ENCODE measurements at places on chromosomes 2 and 18.

- DNase-seq, result no peak
Measured at GRCh38 chr2:180695586-180696401, 284.6 kb upstream of the UBE2E3 start.

GRCh38 chr2:145690183-145690778 lies 1170.4 kb upstream of the ZEB2 start:
- peak; percentile 30 for DNase-seq

DNA sequence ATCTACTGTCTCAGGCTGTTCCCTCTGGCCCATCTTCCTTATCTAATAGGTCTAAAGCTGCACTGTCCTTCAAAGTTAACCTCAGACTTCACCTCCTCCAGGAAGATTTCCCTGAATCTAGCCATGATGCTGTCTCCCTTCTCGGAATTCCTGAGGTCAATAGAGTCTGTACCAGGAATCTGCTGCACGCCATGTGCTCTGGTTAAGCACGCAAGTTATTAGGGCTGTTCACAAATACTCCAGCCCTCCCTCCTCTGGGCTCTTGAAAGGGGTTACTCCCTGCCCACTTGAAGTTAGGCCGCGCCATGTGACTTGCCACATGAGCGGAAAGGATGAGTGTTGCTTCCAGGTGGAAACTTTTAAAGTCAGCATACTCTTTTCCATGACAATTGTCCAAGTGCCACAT lies 43.6 kb downstream of the MCFD2 start:
- DNase-seq, result no peak

DNA sequence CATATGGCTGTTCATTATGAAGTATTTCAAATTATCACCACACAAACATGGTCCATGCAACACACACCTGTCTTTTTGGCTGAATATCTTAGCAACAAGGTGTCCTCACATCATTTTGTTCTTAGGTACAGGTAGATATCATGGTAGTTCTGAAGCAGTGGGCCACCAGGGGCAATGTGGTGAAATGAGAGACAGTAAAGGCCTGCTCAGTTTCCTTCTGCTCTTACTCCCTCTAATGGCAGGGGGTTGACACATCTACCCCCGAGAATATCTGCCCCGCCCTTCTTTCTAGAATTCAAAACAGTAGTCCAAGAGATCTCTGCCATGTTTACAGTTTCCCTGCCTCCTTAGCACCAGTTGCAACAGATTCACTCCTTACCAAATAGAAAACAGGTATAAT lies 147.0 kb upstream of the KLHL14 start:
- peak; percentile 28 for DNase-seq

- DNase-seq, result no peak
Measured at GRCh38 chr2:1309507-1309906, 103.8 kb upstream of the TPO start.

GRCh38 chr18:52682260-52682659 lies 342.3 kb downstream of the DCC start:
- no peak for DNase-seq

GRCh38 chr2:152420936-152421335 lies 86.0 kb downstream of the FMNL2 start:
- DNase-seq, result no peak

DNA sequence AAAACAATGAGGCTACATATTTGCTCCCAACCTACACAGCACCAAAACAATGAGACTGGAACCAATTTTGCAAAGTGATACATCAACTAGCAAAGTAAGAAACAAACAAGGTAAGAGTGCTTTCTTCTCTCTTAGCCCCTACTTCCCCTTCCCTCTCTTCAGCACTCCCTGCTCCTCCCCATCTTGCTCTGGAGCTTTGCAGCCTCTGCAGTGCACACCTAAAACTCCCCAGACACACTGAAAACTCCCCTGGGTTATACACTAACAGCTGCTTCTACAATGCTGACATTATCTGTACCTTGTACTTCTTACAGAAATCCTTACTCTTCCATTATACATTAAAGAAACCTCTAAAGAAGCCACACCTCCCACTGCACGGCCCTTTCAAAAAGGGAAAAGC lies 93.7 kb downstream of the RBMS1 start:
- DNase-seq, result no peak

- DNase-seq, result peak; percentile 69
Measured at GRCh38 chr2:36361396-36361795, 5.8 kb downstream of the CRIM1 start.

DNA sequence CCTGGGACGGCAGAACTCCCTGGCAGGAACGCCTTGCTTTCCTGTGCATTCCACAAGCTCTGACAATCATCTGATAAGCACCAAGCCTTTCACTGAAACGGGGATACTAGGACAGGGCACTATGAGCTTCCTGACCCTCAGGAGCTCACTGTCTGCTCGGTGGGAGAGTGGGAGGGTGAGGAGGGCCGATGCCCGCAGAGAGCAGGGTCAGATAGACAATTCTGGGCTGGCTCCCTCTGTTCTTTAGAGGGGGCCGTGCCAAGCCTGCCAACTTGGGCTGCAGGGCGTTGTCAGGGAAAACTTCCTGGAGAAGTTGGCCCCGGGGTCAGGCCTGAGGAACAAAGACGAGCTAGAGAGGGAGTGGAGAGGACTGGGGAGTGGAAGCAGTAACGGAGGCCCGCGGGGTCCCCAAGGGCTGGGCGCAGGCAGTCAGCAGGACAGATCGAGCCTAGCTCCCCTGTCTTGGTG lies 82.0 kb downstream of the CTAGE1 start:
- DNase-seq, result no peak

GRCh38 chr18:45874491-45875184 lies 49.2 kb downstream of the SIGLEC15 start:
- peak; percentile 43 for DNase-seq

DNA sequence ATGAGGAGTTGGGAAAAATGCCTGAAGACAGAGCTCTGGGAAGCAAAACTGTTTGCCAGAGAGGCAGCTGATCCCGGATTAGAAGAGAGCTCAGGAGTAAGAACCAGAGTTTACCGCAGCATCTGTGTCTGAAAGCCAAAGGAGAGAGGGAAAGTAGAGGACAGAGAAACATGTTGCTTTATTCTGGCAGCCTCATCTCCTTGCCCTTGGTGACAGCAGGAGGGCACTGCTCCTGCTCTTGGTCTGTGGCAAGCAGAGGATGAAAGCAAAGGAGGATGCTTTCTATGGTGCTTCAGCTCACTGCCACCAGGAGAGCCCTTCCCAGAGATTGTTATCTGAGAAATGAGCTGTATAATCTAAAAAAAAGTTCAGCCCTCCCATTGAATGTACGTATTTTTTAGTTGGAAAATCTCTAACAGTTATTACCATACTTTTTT lies 7.7 kb downstream of the SLC1A4 start:
- no peak for DNase-seq

GRCh38 chr2:42042631-42043355 lies 5.0 kb upstream of the PKDCC start:
- no peak for DNase-seq

- no peak for DNase-seq
Measured at GRCh38 chr2:120332384-120332783, 13.6 kb upstream of the INHBB start.

DNA sequence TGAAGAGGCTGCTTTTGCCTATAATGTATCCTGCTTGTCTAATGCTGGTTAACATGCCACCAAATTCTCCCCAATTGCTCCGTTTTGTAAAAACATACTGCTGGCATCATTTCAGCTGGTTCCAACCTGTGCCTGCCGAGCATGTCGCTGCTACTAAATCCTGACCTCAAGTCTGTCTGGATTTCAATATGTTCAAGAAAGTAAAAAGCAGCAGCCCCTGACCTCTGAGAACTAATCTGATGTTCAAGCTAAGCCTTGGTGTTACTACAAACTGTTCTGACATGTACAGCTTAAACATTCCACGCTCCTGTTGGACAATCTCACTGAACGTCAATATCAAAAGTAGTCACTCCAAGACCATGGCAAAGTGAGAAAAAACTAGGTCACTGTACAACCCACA lies 46.3 kb downstream of the SFT2D3 start:
- DNase-seq, result no peak

DNA sequence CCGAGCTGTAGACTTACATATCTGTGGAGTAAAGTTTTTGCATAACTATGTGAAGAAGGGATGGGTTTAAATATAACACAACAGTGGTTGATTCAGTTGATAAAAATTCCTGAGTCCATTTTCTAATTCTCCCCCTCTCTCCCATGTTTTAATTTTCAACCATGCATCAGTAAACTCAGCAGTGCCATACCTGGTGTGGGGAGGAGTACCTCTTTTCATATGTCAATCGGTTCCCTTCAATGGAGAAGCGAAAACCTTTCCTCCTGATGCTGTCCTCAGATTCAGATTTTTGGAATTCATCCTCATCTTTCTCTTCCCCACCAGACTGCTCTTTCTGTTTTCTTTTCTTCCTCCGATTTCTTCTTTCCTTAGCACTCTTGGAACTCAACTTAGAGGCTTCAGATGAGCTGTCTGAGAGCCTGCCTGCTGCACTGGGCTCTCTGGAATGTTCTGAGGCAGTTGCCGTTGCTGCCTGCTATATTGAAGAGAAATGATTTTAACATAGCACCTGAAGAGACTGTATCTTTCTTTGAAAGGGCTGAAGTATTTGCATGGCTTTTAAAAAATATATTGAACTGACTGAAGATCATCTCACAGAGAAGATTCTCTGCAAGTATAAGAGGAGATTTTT lies 82.9 kb downstream of the SCN1A start:
- no peak for DNase-seq

DNA sequence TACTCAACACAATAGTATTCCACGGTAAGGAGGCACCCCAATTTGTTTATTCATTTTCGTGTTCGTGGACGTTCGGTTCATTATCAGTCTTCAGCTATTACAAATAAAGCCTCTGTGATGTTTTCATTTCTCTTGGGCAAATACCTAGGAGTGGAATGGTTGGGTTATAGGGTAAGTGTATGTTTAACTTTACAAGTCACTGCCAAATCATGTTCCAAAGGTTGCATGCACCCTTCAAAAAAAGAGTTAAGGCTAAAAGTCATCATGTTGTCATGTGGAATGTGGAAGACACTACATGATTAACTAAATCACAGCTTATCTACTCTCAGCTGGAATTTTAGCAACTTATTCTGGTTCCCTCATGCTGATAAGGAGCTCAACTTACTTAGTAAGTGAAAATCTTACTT lies 15.8 kb downstream of the INO80C start:
- no peak for DNase-seq

DNA sequence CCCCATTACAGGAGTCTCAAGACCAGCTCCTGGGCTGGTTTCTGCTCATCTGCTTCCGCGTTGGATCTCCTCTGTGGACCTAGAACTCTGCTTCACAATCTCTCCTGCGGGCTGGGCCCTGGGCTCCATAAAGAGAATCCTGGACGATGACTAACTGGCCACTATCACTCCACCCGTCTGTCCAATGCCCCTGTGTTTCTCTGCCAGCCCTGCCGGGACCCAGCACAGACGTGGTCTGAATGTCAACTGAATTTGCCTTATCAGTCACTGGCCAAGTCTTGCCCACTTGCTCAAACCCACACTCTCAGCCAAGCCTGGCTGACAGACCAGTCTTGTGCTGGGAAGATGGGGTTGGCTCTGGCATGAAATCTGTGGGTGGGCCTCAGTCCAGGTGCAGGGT lies 17.4 kb downstream of the KIF3C start:
- DNase-seq, result no peak

- DNase-seq, result peak; percentile 68
Measured at GRCh38 chr2:26769089-26769761, 5.1 kb downstream of the SLC35F6 start.

- no peak for DNase-seq
Measured at GRCh38 chr2:200863782-200864175, 679 bp downstream of the CLK1 start.

- no peak for DNase-seq
Measured at GRCh38 chr2:149184991-149185390, 145.4 kb upstream of the LYPD6 start.

DNA sequence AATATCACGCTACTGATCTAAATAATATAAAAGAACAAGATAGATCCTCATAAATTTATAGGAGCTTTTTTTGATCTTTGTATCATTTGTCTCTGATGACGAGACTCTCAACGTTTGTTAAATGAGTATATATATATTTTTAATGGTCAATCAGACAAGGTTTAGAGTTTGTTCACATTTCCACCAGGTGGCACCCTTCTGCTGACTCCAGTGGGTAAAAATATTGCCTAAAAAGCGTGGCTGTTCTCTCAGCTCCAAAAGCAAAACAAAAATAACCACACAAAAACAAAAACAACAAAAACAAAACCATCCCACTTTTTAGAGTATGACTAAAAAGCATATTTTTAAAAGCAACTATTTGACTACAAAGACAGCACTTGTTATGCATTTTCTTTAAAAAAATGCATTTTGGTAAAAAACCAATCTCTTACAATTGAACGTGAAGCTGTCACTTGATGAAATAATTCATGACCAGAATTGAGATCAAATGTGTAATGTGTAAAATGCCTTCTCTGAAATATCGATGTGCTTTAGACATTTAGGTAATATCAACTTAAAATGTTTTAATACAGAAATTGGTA lies 723.2 kb downstream of the DPP10 start:
- peak; percentile 63 for DNase-seq

- no peak for DNase-seq
Measured at GRCh38 chr18:62071071-62071470, 115.8 kb downstream of the PIGN start.

DNA sequence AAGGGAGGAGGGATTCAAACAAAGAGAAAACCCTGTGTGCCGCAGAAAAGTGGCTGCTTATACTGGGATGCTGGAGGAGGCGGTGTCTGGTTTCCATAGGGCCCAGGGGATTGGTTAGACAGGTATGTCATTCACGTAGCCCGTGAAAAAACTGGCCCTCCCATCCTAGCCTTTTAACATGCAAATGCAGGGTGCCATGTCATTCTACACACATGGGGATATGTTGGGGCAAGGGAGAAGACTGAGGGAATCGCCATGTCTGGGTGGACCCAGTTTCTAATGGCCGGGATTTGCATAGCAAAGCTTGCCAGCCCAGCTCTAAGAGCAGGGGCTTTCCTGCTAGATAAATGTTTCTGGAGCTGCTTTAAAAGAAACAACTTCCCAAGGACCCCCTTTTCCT lies 8.2 kb upstream of the RNU2-63P start:
- no peak for DNase-seq

- no peak for DNase-seq
Measured at GRCh38 chr2:152428800-152429582, 94.0 kb downstream of the FMNL2 start.

DNA sequence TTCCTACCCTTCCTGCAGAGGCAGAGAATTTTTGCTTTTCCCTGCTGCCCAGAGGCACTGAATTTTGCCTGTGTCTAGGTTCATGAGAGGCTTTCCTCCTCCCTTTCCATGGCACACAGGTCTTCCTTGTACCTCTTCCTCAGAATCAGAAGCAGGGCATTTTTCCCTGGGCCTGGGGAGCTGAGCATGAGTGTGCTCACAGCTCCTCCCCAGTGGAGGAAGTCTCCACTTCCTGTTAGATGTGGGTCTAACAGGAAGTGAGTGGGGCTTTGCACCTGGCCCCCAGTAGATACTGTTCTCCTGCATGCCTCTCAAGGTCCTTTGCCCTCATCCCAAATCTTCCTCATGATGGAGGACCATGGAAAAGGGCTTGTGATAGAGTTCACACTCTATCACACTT lies 297.2 kb upstream of the FIGN start:
- DNase-seq, result no peak

- peak; percentile 32 for DNase-seq
Measured at GRCh38 chr2:240392084-240392947, 43.1 kb upstream of the GPC1 start.

Measured in cardiac fibroblast (primary cell).